DMS153 (cell line): ENCODE measurements at places on chromosomes 4 and X.

DNA sequence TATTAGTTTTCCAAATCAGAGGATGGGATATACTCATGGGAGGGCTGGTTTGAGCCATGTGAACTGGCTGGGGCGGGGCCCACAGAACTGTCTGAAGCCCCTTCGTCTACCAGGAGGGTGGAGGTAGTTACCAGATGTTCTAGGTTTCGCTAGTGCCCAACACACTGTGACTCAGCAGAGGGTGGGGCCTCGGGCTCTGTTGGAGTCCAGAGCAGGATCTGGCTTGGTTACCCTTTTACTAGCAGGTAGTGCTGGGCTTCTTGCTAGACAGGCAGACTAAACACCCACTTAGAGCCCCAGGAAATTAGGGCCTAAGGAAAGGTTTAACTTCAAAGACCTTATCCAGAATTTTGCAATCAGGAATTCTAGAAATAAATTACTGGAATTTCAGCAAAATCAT is 56.2 kb upstream of the CHRDL1 start:
- no peak for DNase-seq

- DNase-seq = no peak
Measured at GRCh38 chr4:81605271-81605670, 133.6 kb upstream of the RASGEF1B start.

- no peak for DNase-seq
Measured at GRCh38 chrX:127888767-127889166, 163.4 kb downstream of the ACTRT1 start.

- DNase-seq = no peak
Measured at GRCh38 chr4:52251864-52252263, 200.8 kb downstream of the SPATA18 start.

GRCh38 chr4:136644279-136644678 is 888.0 kb downstream of the PCDH18 start:
- DNase-seq = no peak

DNA sequence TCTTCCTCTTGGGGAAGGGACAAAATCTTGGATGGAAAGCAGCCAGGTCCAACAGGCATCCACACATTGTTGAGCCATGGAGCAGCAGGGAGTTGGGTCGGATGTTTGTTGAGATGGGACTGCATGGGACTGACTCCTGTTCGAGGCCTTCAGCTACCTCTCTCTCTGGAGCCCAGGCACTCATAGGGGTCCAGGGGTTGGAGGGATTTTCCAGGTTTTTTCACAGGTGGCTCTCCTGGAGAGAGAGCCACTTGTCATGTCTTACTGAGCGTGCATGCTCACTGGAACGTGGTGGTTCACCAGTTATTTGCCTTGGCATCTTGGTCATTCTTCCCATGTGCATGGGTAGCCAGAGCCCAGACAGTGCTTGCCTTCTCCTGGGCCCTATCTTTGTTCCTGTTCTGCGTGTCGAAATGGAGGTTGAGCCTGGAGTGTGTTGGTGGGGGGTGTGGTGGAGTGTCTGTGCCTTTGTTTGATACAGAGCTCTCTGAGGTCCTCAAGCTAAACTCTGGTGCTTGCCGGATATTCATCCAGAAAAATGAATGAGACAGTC is 60.6 kb downstream of the NBDY start:
- DNase-seq = no peak

DNA sequence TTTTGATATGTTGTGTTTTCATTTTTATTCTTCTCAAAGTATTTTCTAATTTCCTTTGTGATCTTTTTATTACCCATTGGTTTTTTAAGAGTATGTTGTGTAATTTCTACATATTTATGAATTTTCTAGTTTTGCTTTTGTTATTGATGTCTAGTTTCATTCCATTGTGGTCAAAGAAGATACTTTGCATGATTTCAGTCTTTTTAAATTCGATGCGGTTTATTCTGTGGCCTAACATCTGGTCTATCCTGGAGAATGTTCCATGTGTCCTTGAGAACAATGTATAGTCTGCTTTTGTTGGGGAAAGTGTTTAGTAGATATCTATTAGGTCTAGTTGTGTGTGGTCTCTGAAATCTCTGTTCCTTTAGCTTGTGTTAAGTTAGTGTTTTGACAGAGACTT is 46.2 kb downstream of the PPEF1 start:
- no peak for DNase-seq

DNA sequence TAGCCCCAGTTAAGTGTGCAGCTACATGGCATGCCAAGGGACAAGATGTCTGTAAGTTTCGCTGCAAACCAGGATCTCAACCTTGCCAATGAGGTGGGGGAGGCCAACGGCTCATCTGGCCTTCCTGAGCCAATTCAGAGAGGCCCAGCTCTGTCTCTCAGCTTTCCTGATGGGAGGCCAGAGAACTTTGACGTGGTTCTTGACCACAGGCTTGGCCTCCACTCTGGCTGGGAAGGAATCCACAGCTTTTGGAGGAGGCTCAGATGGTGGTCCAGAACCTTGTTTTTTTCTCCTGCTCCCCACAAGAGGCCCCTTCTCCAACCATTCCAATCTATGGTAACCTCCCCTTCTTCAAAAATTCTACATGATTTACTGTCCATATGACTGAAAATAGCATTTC is 9.8 kb downstream of the CAPN6 start:
- DNase-seq = no peak

DNA sequence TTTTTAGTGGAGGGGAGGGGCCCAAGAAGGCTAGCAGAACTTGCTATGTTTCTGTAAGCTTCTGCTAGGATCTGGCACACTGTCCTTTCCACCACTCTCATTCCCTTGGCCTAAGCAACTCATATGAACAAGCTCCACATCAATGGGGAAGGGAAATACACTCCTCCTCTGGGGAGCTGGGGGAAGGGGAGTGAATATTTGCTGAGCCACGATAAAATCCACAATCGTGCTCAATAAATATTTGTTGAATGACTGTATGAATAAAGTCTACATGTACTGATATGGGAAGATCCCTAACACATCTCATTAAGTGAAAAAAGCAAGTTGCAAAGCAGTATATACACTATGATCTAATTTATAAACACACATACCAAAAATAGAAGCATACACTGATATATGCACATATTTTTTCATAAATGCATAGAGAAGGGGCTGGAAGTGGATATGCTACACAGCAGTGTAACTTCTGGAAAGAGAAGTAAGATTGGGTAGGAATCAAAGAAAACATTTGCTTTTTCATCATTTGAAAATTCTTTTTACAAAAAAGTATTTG is 95.8 kb upstream of the EFHC2 start:
- DNase-seq = no peak

DNA sequence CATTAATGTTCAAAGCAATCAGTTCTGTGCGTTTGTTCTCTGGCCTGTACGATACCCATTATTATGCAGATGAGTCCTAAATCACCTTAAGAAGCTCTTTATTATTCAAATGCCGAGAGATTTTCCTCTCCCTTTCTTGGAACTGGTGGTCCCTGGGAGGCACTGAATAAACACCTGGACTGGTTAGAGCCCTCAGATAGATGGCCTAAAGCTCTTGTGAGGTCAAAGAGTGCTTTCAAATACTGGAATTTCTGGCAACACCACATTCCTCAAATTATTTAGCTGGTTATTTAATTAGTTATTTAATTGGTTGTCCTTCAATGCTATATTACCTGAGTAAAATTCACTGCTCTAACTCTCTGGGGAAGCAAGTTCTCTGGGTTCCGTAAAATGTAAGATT is 3.0 kb downstream of the ARHGEF38 start:
- no peak for DNase-seq

DNA sequence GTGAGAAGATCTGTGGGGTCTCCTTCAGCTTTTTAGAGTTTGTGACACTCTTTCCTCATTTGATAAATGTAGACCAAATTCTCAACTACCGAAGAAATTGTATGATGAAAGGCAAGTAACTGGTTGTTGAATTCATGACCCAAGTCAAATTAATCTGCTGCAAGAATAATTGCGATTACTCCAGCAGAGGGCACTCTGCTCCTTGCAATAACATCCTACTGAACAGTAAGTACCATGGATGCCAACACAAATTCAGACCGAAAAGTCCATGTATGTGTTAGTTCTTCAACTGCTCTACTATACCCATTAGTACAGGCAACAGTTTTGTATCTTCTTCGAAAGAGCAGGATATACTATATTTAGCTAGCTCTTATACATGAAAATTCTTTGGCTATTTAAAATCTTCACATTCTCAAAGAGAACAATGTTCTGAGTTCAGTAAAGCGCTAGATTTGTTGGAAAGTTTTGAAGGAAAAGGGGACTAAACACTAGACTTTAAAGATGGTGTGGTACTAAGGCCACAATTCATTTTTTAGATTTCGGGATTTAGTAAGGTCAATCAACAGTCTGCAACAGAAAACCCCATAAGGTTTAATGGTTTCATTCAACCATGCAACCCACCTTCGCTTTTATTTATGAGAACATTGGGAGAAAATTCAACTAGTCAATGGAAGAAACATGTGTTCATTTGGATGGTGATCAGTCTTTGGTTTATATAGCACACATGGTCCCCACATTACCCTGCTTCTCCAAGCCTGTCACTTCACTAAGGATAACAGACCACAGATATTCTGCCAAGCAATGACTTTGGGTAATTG is 105.4 kb upstream of the TBC1D9 start:
- DNase-seq = peak; percentile 83

- DNase-seq = no peak
Measured at GRCh38 chr4:127809173-127809800, 27.2 kb downstream of the HSPA4L start.

- DNase-seq = no peak
Measured at GRCh38 chr4:1097553-1097952, 15.8 kb downstream of the RNF212 start.

GRCh38 chrX:29617725-29618124 is 597.6 kb upstream of the MAGEB2 start:
- DNase-seq = no peak

- DNase-seq = no peak
Measured at GRCh38 chr4:5787311-5787710, 76.3 kb downstream of the EVC start.

GRCh38 chr4:127203562-127204200 is 429.1 kb upstream of the INTU start:
- no peak for DNase-seq

- no peak for DNase-seq
Measured at GRCh38 chr4:172650758-172651530, 517.7 kb upstream of the GALNT7 start.

- DNase-seq = peak; percentile 53
Measured at GRCh38 chrX:74325130-74326059, 21.4 kb downstream of the ZCCHC13 start.

DNA sequence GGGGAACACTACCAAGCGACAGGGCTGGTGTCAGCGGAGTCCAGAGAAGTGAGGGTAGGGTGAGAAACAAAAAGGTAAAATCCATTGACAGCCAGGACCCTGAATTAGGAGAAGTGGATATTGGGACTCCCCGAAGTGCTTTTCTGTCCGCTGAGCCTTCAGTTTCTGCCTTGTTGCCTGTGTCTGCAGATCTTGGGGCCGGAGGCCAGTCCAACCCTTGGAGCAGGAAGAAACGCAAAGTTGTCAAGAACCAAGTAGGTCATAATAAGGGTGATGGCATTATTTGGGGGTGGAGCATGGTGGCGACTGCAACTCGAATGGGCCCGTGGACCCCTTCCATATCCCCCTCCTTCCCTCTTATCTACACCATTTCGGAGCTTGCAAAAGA is 1.0 kb downstream of the ARMCX1 start:
- no peak for DNase-seq

DNA sequence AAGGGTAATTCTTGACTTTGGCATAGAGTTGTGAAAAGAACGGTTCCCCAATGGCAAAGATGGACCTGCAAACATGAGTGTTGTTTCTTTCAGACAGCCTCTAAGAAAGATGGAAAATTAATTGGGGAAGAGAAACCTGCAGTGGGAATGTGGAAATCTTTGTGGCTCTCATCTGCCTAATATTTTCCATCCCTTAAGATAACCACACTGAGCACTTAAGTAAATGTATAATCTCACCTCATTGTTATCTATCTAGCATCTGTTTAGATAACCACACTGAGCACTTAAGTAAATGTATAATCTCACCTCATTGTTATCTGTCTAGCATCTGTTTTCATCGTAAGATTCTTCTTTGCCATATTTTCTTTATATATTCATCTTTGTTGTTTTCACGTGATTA is 149.3 kb downstream of the NWD2 start:
- DNase-seq = no peak

- DNase-seq = no peak
Measured at GRCh38 chr4:119942806-119943205, 123.8 kb downstream of the MAD2L1 start.

DNA sequence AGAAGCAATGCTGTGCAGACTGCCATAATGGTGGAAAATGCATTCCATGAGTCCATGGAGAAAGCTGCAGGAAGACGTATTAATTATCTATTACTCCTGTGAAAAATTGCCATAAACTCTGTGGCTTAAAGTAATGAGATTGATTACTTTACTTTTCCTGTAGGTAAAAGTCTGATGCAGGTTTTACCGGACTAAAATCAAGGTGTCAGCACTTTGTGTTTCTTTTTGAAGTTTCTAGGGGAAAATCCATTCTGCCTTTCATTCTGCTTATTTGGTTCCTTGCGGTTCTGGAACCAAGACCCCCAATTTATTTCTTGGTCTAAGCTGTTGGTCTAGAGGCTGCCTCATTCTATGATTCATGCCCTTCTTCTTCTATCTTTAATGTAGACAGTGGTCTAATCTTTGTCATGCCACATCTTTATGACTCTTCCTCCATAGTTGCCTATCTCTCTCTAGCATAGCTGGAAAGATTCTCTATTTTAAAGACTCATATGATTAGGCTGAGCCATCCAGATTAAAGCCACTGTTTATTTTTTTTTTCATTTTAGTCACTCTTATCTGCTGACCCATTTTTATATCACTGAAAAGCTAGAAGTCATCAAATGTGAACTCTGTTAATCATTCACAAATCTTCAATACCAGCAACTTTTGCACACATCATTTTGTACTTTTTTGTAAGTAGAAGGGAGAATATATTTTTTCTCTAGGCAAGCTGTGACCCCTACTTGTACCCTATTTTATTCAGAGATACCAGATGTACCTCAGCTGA is 2056.4 kb downstream of the PCDH7 start:
- DNase-seq = no peak

DNA sequence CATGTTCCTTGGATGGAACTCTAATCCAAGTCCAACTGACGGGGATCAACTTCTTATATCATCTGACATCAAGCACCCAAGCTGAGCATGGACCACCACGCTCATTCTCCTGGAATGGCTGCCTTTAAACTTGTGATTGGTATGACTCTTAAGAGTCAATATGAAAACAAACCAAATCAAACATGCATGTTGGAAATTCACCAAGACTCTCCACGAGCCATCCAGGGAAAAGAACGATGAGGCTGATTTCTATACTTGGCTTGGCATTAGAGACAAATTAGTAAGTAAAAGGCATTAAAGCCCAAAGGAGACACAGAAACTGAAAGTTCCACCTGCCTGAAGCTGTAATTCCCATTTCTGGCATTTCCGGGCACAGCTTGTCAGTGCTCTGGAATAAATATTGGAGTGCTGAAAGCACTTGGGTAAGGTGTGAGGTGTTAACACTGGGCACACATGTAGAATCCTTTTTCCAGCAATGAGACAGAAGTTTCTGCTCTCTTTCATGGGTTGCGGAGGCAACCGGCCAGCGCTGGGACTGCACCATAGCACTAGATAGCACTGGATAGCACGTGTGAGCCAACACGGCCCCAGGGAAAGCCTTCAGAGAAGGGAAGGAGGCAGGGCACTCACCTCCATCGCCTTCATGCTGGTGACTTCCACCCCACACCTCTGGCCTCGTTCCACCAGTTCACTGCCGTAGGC is 42.1 kb upstream of the CENPU start:
- no peak for DNase-seq

- no peak for DNase-seq
Measured at GRCh38 chrX:11781133-11781532, 23.1 kb downstream of the MSL3 start.

GRCh38 chr4:59597536-59598329 is 1602.4 kb upstream of the ADGRL3 start:
- no peak for DNase-seq

GRCh38 chrX:1124531-1124930 is 87.9 kb downstream of the CRLF2 start:
- DNase-seq = no peak
